Forelimb muscle (tissue), 1 donor: ENCODE measurements at places on chromosomes 5 and 9.

DNA sequence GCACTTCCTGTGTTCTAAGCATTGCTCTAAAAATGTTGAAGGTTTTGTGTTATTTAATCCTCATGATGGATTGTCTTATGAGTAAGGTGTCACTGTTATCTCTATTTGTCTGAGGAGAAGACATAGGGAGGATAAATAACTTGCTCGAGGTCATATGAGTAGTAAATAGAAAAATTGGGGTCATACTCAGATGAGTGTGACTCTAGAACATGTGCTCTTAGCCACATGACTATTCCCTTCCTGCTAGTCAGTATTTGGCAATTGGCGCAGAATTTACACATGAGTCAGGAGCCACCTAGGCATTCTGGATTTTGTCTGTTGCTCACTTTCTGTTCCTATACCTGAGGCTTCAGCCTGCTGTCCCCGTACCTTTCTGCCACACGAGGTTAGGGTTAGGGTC lies 234.6 kb upstream of the CD180 start:
- no peak for DNase-seq

DNA sequence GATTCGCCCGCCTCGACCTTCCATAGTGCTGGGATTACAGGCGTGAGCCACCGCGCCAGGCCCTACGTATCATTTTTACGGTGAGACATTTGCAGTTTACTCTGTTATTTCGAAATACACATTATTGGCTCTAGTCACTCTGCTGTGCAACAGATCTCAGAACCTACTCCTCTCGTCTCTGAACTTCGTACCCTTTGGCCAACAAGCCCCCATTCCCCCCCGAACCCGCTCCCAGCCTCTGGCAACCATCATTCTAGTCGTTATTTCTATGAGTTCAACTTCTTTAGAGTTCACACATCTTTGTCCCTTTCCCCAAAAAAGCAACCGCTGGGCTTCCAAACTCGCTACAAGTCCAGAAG lies 735 bp downstream of the PTGR1 start:
- no peak for DNase-seq

DNA sequence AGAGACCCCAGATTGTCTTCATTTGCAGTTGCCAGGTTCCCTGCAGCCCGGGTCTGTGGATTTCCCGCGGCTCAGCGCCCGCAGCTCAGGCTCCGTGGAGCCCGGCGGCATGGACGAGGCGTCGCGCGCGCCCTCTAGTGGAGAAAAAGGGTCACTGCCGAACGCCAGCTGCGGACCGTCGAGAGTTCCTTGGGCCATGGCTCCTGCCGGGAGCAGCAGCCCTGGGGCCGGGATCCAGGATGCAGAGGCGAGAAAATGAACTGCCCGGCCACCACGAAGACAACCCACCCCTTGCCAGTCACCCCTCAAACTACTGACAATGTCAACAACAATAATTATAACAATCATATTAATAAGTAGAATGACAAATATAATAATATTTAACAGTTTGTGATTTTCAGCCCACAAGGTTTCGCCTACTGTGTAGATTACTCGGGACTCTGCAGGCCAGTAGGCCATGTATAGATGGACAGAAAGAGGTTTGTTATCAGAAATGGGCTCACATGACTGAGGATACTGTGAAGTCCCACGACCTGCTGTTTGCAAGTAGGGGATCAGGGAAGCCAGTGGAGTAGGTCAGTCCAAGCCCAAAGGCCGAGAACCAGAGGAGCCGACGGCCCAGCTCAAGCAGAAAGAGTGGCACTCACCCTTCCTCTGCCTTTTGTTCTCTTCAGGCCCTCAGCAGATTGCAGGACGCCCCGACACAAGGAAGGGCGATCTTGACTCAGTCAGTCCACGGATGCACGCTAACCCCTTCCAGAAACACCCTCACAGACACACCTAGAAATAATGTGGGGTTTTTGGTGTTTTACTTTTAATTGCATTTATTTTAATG lies 43.1 kb downstream of the BOD1 start:
- no peak for DNase-seq

DNA sequence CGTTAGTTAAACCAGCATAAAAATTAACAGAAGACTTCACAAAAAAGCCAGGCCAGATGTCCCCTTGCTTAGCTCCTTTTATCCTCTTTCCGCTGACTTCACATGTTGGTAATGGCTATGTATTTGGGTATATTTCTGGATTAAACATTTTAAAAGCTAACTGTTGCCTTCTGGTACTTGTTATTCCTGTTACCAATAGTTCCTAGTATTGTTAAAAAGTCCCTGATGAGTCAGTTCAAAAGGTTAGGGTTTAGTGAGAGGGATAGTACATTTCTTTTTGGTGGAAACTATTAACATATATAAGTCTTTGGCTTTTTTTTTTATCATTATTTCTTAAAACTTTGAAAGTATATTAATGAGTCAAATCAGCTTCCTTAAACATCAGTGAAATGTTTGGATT lies 103.2 kb upstream of the ELL2 start:
- DNase-seq, result no peak

- DNase-seq, result no peak
These were observed 362.3 kb downstream of the MAT2B start for GRCh38 chr5:163867738-163868137.

DNA sequence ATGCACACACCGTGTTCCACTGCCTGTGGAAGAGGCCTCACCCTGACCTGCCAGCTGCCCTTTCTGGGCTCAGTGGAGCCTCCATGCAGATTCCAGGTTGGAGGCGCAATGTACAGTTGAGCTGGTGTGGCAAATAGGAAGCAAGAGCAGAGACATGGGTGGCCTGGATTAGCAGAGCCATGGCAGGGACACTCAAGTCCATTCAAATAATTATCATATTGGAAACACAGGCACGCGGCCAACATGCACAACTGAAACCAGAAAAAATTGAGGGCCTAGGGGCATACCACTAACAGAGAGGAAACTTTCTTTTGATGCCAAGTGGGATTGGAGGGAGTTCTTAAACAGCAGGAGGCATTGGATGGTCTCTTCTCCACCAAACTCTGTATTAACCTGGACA lies 35.8 kb downstream of the OTULINL start:
- DNase-seq, result no peak

- no peak for DNase-seq
These were observed 68.2 kb downstream of the NAA35 start for GRCh38 chr9:86009133-86009532.

GRCh38 chr5:177103523-177104253 lies 17.0 kb downstream of the FGFR4 start:
- no peak for DNase-seq

DNA sequence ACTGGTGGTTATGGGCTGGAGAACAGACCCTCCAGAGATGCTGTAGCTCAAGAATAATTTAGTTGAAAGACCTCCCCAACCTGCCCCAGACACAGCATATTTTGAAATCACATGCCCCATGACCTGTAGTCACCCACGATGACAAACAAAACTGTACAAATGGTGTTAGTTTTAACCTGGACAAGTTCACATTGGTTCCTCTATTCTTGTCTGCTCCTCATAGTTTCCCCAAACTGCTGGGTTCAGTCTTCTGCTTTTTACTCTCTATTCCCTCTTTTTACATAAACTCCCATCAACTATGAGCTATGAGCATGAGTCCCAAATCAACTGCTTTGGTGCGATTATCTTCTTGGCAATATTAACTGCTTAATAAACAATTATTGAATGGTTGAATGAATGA lies 365.3 kb upstream of the CLINT1 start:
- no peak for DNase-seq

DNA sequence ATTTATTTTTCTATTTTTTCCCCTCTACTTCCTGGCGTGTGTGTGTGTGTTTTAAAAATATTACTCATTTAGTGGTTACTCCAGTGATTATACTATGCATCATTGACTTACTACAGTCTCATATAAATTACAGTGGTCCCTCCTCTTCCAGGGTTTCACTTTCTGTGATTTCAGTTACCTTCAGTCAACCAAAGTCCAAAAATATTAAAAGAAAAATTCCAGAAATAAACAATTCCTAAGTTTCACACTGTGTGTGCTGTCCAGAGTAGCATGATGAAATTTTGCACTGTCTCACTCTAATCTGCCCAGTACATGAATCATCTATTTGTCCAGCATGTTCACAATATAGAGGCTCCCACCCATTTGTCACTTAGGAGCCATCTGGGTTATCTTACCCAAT lies 47.4 kb upstream of the CCDC112 start:
- no peak for DNase-seq

DNA sequence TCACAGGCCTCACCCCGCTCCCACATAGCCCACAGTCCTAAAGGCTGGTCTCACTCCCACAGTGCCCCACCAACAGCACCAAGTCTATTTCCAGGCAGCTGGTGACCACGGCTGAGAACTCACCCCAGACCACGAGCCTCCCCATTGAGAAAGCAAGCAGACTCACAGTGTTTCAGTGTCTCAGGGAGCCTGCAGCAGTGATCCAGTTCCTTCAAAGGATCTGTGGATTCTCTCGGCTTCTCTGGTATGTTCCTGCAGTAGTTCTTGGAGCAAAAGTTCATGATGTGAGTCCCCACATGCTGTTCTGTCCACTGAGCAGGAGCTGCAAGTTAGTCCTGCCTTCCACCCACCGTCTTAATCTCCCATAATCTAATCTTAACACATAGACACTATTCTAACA lies 185.3 kb upstream of the CDH6 start:
- DNase-seq, result no peak

- DNase-seq, result no peak
These were observed 1.7 kb downstream of the FOXD1 start for GRCh38 chr5:73446631-73447529.

GRCh38 chr5:81904166-81904565 lies 67.7 kb upstream of the ATG10 start:
- DNase-seq, result no peak

GRCh38 chr9:33455945-33456344 lies 8.6 kb upstream of the AQP3 start:
- DNase-seq, result no peak

DNA sequence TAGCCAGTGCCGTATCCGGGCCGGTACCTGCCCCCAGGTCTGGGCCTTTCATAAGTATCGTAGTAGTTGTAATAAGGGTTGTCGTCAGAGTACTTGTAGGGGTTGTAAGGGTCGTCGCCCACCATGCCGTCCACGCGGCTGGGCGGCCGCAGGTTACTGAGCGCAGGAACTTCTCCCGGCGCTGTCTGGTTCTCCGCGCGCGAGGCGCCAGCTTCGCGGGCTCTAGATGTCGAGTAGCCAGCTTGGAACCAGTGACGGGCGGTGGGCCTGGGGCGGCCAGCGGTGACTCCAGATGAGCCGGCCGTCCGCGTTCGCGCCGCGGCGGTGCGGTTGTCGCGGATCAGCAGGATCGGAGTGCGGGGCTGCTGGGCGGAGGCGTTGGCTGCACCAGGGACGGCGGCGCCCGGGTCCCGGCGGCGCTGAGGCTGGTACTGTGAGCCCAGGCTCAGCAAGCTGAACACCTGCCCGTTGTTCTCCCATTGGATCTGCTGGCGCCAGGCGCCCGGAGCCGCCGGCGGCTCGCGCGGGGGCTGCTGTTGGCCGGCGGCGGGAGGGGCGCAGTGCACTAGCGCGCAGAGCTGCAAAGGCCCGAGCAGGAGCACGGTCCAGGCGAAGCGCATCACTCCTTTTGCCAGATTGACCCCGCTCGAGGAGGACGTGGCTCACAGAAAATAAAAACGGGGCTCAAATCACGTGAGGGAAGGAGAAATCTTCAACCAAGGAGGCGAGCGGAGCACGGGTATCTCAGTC lies 518 bp downstream of the LOX start:
- DNase-seq, result no peak

- DNase-seq, result no peak
These were observed 18.8 kb downstream of the HBEGF start for GRCh38 chr5:140327589-140327988.

DNA sequence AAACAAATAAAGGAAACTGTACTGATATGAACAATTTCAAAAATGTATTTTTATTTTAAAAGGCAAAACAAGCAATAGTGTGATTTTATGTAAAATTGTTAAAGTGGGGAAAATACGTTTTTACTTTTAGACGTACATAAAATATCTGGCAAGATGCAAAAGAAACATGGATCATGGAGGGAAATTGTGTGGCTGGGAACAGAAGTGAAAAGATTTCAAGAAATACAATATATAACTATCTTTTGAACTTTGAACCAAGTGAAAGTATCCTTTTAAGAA lies 1.5 kb upstream of the ZNF367 start:
- DNase-seq, result no peak

DNA sequence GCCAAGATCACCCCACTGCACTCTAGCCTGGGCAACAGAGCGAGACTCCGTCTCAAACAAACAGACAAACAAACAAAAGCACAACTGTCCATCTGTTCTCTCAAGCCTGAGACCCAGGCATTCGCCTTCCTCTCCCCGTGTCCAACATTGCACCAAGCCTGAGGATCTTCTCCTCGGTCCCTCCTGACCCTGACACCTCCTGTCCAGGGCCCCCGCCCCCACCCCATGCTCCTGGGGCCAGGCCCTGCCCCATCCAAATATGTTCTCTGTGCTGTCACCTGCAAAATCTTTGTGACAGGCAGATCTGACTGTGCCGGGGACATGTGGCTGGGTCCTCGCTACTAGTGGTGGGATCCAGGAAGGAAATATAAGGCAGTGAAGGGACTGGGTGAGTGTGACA lies 33.4 kb upstream of the UNC5A start:
- no peak for DNase-seq

- DNase-seq, result no peak
These were observed 100.0 kb upstream of the IFNK start for GRCh38 chr9:27423915-27424710.

GRCh38 chr9:80995759-80996158 lies 693.6 kb downstream of the TLE1 start:
- no peak for DNase-seq
